Fibroblast of lung (primary cell): ENCODE measurements at places on chromosomes 2 and 18. TPM values are rescaled to one million over a fixed set of nuclear protein-coding genes. Genes with fewer than 3 reads are reported as not detected.

Gene TMEM200C
- 0.17 and 0.26 TPM in 2 replicates for total RNA-seq

Gene RFTN2
- 6.9 and 10.2 TPM in 2 replicates for total RNA-seq

Gene FBXO48
- 0.26 and 0.33 TPM in 2 replicates for total RNA-seq

Gene LIPG
- 0.50 and 1.0 TPM in 2 replicates for total RNA-seq

Gene IL1F10
- total RNA-seq = not detected in 2 replicates

Gene GPR75
- 0.77 and 1.8 TPM in 2 replicates for total RNA-seq

Gene SLC19A3
- 0.17 and 1.0 TPM in 2 replicates for total RNA-seq

Gene MYL12A
- 499 and 826 TPM in 2 replicates for total RNA-seq

Gene ZAP70
- total RNA-seq = not detected in 2 replicates

Gene SOS1
- 15.9 and 27.6 TPM in 2 replicates for total RNA-seq

Gene SPC25
- 0.99 TPM in 1 of 2 replicates, not detected in the other for total RNA-seq

Gene SETBP1
- 4.5 and 4.9 TPM in 2 replicates for total RNA-seq

Gene WNT10A
- total RNA-seq = not detected in 2 replicates

Gene GPR155
- 4.4 and 6.4 TPM in 2 replicates for total RNA-seq

Gene KIF5C
- total RNA-seq = 0.17 and 0.51 TPM in 2 replicates

Gene TUBB6
- 269 and 408 TPM in 2 replicates for total RNA-seq

Gene ANKRD62
- not detected in 2 replicates for total RNA-seq

Gene ST8SIA5
- total RNA-seq = under 0.01 TPM in 2 replicates

Gene CXCR1
- total RNA-seq = not detected in 2 replicates

Gene TCF7L1
- 0.51 and 0.83 TPM in 2 replicates for total RNA-seq

Gene GPR45
- total RNA-seq = not detected in 2 replicates

Gene PLGLB1
- 0.26 and 0.99 TPM in 2 replicates for total RNA-seq

Gene ZNF396
- 2.8 and 5.0 TPM in 2 replicates for total RNA-seq

Gene HOXD11
- not detected in 2 replicates for total RNA-seq

Gene ANKRD30BL
- not detected in 2 replicates for total RNA-seq

Gene OR6B2
- total RNA-seq = not detected in 2 replicates

Gene GNLY
- under 0.01 TPM in 1 of 2 replicates, not detected in the other for total RNA-seq

Gene MYL1
- not detected in 2 replicates for total RNA-seq

Gene CHRNG
- total RNA-seq = not detected in 2 replicates

Gene PSMG2
- total RNA-seq = 72.8 and 74.5 TPM in 2 replicates
